ENCODE measurements at places on chromosomes 3 and 15. TPM values are rescaled to one million over a fixed set of nuclear protein-coding genes. Genes with fewer than 3 reads are reported as not detected.

Gene CCR4
- 101 TPM for total RNA-seq

Gene GPR149
- not detected for total RNA-seq

Gene EMC7
- 38.3 TPM for total RNA-seq

DNA sequence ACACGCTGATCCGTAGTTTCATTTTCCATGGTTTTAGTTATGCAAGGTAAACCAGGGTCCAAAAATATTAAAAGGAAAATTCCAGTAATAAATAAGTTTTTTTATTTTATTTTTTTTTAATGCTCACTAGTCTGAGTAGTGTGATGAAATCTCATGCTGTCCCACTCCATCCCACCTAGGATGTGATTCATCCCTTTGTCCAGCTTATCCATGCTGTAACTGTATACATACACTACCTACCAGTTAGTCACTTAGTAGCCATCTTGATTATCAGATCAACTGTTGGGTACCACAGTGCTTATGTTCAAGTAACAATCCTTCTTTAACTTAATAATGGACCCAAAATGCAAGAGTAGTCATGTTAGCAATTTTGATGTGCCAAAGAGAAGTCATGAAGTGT, 75.2 kb downstream of the ESYT3 start:
- no peaks in the 10 kb centered on the region for H3K27me3 ChIP-seq
- DNase-seq = no peak
- no peak overlapping the region for H3K27ac ChIP-seq
- no peaks in the 10 kb centered on the region for H3K4me1 ChIP-seq
- H3K36me3 ChIP-seq = no peaks in the 10 kb centered on the region

- peak overlapping the region; percentile 32 for H3K27ac ChIP-seq
- H3K4me3 ChIP-seq = no peak overlapping the region
- H3K27me3 ChIP-seq = no peaks in the 10 kb centered on the region
- peaks cover 31% of the 10 kb centered on the region for H3K4me1 ChIP-seq
- H3K36me3 ChIP-seq = no peaks in the 10 kb centered on the region
- no peak for DNase-seq
Observed at GRCh38 chr15:52262364-52262763, 33.2 kb downstream of the MYO5C start.

DNA sequence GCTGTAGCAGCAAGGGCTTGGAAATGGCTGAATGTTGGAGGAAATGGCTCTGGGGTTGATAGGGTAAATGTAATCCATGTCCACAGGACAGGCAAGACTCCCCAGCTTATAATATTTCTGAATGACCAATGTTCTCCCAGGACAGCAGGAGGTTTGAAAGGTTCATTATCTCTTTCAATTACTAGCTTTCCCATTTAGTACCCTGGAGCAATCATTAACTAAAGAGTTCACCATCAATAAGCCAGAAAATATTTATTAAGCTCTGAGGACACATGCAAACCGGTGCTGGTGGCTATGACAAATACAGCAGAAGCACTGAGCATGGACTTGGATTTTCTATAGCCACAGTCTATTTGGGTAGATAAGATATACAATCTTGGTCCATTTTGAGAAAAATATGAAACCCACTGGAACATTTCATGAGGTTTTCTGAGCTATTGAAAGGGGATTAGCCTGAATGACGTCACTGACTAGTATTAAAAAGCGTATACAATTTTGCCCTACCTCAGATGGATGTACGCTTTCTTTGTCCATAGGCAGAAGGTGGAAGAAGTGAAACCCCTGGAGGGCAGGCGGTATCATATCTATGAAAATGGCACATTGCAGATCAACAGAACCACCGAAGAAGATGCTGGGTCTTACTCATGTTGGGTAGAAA, 166.2 kb downstream of the CHL1 start:
- H3K27ac ChIP-seq = no peak overlapping the region
- no peak for DNase-seq
- no peaks in the 10 kb centered on the region for H3K4me1 ChIP-seq
- no peaks in the 10 kb centered on the region for H3K27me3 ChIP-seq
- H3K4me3 ChIP-seq = no peak overlapping the region

- no peak for DNase-seq
- no peaks in the 10 kb centered on the region for H3K27me3 ChIP-seq
- no peak overlapping the region for H3K4me3 ChIP-seq
- no peaks in the 10 kb centered on the region for H3K36me3 ChIP-seq
Observed at GRCh38 chr15:55909036-55909811, 84.2 kb downstream of the NEDD4 start.

DNA sequence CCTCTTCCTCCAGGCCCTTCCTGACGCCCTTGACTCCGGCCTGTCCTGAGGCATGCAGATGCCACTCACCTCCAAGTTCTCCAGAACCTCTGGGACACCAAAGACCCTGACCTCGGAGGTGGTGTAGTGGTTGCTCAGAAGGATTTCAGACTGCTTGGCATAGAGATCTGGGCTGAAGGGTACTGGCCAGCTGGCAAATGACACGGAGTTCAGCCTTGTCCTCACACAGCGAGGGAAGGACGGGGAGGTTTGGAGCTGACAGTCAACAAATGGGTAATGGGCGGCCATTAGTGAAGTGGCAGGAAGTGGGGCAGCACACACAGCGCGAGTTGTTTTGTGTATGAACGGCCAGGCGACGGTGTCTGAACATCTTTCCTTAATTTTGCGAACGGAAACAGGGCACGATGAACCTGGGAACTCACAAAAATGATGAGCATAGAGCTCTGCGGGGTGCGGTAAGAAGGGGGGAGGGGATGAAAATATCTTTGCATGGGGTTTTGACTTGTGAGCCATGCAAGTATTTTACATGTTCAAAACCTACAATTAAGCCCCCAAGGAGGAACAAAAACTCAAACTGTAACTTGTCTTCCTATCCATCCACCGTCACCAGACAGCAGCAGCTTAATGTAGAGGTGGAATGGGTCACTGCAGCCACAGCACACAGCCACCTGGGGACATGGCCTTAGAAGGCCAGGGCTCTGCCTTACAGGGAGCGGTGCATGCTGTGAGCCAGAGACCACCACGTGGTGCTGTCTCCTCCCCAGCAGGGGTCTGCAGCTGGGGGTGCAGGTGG, 43.6 kb upstream of the RPL32 start:
- H3K27me3 ChIP-seq = no peaks in the 10 kb centered on the region
- H3K4me3 ChIP-seq = no peak overlapping the region
- peaks cover 11% of the 10 kb centered on the region for H3K4me1 ChIP-seq
- DNase-seq = no peak
